HS-27A (cell line): ENCODE measurements at places on chromosomes 4 and X.

DNA sequence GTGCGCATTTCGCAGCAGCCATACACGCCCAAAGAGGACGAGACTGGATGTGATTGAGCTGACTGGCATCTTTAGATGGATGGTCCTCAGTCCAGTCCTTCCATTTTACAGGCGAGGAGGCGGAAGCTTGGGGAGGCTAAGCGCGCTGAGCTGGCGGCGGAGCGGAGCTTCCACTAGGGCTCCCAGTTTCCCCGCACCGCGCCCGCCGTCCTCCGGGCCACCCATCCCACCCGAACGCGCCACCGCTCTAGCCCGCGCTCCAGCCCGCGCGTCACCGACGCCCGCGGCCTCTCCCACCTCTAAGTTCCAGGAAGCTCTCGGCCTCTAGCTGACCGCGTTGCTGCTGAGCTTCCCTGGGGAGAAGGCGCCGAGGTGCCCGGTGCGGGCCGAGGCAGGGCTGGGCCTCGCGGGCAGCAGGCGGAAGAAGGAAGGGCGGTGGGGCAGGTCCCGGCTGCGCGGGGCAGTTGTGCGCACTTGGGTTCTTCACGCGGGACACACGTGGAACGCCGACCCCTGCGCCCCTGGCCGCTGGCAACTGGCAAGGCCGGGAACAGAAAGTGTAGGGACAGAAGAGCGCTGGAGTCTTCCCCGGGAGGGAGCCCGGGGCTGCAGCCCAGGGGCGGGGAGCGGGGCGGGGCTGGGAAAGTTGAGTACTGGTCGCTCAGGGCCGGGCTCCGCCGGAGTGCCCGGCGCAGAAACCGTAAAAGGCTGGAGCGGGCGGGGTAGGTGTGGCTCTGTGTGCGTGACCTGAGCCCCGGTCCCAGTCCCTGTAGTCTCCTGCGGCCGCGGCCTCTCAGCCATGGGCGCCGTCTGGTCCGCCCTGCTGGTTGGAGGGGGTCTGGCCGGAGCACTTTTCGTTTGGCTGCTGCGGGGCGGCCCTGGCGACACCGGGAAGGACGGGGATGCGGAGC lies at the start of gene STBD1:
TSS of gene STBD1 (plus strand) at position 763 of the 911 bp plus-strand sequence. CDS start at position 800, 37 bp downstream.
- DNase-seq, result peak; percentile 38

GRCh38 chrX:50152456-50152855 lies 48.4 kb downstream of the AKAP4 start:
- DNase-seq, result no peak

GRCh38 chrX:3728454-3728853 lies 15.0 kb upstream of the PRKX start:
- no peak for DNase-seq

- DNase-seq, result peak; percentile 78
These were observed 3.0 kb downstream of the GIMD1 start for GRCh38 chr4:106365613-106366012.
